ENCODE measurements at places on chromosomes 11 and 22.

GRCh38 chr22:22195265-22196017, 49.1 kb upstream of the VPREB1 start:
- DNase-seq, result peak; percentile 72

GRCh38 chr11:42596576-42597145, 715.1 kb upstream of the API5 start:
- no peak for DNase-seq

DNA sequence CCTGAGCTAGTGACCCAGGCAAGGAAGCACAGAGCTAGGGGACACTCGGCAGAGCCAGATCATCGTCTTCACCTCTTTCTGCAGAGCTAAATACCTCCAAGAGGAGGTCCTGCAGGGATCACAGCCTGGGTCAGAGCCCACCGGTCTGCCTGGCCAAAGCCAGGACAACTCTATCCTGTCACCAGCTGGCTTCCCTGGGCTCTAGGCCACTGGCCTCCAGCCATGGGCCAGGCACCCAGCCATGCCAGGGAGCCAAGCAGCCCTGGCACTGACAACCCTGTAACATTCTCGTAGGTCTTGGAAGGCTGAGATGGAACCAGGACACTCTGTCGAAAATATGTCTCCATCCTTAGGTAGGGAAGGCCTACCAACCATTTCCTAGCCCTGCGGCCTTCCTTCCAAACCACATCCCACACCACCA, 270.1 kb downstream of the BUD13 start:
- no peak for DNase-seq

DNA sequence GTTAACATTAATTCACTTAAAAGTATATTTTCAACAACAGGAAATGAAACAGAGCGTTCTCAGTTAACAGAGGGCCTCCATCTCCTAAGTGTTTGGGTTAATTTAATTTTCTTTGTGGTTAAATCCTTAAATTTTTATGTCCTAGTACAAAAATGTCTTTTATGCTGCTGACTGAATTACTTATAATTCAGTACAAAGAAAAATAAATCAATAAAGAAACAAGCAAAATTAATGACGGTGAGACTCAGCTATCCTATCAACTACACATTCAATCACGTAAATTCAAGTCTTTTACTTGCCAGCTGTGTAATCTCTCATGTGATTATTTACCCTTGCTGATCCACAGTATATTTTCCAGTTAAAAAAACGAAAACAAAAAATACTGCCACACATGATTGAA, 81.4 kb downstream of the BBOX1 start:
- no peak for DNase-seq

DNA sequence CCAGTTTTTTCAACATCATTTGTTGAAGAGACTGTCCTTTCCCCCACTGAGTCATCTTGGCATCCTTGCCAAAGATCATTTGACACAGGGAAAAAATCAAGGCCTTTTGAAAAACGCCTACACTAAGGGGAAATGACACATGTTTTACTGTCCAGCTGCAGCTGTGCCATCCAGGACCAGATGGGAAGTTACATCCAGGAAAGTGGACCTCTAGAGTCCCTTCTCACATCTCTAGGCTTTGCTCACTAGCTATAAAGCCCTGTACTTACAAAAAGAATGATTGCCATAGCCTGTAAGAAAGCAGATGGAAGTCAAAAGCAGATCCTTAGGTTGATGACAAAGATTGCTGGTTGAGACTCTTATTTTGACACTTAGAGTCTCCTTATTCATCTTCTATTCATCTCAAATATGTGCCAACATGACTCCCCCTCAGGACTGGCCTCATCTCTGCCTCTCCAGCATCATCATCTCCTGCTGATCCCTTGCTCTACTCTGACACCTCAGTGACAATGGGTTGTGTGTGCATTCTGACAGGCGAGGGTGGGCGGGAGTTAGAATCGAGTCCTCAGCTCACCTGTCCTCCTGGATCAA, 22.8 kb downstream of the OSBP2 start:
- DNase-seq, result no peak

GRCh38 chr11:73277467-73277866, 5.3 kb downstream of the P2RY6 start:
- DNase-seq, result no peak

DNA sequence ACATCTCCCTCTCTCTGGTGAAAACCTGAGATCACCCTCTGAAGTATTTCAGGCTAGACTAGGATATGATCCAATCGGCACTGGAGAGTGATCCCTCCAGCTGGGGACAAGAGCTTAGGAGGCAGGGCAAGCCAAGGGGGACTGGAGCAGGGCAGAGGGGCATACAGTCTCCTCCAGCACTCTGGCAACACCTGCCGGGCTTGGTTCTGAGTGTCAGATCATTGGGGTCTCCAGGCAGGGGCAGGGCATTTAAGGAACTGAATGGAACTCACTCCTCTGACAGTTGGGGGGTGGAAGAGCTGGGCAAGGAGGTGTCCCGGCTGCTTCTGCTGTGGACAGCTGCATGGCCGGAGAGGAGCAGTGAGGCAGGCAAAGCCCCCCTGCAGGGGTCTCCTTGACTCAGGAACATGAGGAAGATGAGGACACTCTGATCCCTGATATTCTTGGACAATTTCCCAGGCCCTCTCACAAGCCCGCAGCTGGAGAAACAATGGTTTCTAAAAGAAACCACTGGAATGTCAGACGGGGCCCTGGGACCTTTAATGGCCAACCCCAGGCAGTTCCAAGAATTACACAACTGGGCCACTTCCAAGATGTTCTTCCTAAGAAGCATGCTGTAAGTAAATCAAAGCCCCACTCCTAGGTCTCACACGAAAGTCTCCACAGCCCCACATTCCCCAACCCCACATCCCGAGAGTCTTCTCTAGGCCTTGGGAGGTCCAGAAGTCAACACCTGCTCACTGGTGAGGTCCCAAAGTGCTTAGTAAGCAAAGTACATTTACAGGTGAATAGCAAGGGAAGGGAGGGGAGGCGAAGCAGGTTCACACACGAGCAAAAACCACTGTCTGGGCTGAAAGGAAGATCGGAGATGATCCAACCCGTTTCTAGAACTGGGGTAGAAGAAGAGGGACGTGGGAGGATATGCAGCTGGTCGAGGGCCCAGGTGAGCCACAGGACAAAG, 1.2 kb upstream of the CCDC86 start:
- no peak for DNase-seq

DNA sequence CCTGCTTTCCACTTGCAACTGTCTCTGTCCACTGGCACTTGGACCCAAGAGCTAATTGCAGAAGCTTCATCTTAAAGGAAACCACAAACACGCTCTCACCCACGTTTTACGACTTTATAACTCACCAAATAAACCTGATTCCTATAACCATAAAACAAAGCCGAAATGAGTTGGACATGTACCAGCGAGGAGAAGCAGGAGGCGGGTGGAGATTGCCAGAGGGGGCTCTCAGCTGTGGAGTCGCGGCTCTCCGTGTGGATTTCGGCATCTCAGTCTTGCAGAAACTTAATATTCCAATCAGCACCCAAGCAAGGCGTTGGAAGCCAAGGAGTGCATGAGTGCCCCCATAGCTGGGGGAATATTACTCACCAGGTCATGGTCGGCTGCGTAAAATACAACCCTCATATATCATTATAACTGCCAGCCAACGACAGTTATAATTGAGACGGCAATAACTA, 483.6 kb downstream of the MN1 start:
- no peak for DNase-seq

DNA sequence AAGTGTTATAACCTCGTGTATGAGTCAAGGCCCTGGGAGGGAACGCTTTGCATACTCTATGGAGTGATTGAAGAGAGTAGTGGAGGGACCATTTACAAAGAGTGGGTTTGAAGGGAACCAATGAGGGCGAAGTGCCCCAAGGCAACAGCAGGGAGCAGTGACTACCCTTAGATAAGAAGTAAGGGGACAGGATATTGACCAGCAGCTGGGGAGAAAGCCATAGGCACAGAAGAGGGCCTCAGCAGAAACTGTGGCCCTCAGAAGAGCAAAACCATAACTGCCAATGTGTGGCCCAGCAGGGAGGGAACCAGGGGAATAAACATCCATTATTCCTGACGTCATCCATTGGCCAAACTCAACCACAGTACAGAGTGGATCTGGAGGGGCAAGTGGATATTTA, 24.7 kb downstream of the PARVA start:
- DNase-seq, result no peak

- DNase-seq, result peak; percentile 34
Observed at GRCh38 chr22:38505541-38506117, 482 bp downstream of the DDX17 start.

GRCh38 chr22:35335468-35335867, 35.8 kb downstream of the TOM1 start:
- DNase-seq, result no peak

DNA sequence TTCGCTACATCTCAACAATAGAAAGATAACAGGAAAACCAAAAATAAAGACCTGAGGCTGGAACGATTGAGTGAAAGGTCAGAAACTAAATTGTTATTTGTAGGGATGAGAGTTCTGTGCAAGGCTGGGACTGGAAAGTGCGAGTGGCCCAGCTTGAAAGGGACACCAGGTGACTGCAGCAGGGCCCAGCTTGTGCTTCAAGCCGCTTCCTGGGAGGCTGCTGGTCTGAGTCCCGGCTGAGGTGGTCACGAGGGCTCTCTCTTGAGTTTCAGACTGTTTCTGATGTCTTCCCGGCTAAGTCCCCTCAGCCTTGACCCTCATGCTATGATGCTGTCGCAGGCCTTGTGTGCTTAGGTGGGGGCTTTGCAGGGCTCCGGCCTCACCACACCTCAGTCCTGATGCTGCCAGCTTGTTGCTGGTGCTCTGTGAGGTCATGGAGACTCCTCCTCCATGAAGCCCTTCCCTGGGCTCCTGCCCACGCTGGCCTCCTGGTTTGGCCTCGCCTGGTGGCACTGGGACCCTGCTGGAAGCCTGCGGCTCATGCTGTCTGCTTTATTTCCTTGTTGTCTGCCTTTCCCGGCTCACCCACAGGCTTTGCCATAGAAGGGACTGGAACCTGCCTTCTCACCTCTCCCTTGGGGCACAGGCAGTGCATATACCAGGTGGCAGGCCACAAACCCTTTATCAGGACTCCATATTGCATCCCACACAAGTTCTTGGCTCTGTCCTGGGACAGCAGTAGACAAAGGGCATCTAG, 4.0 kb downstream of the BANF1 start:
- no peak for DNase-seq

DNA sequence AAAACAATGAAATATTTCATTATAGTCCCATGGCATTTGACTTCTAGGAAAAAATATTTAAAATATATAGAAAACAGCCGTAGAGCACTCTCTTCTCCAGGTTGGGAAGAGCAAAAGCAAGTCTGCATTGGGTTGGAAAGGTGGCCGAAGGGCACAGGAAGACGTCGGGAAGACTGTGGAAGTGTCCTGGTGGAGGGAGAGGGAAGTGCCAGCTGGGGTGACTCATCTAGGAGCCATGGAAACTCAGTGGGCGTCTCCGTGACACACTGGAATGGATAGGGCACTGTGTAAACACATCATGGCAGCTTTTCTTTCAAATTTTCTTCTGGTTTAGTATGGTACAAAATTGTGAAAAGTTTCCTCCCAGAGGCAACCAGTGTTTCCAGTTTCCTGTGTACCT, 12.7 kb downstream of the GTPBP1 start:
- no peak for DNase-seq

GRCh38 chr11:120121914-120122473, 15.9 kb downstream of the TRIM29 start:
- DNase-seq, result no peak

GRCh38 chr11:29679996-29680395, 336.8 kb downstream of the KCNA4 start:
- no peak for DNase-seq

Data from 8988T (cell line).